ENCODE measurements at places on chromosomes 11 and 22. TPM values are rescaled to one million over a fixed set of nuclear protein-coding genes. Genes with fewer than 3 reads are reported as not detected.

- DNase-seq, result no peak
Observed at GRCh38 chr22:45452565-45453379, 39.3 kb downstream of the RIBC2 start.

GRCh38 chr11:121163658-121164308 lies 62.7 kb downstream of the TECTA start:
- DNase-seq, result peak; percentile 15

GRCh38 chr22:38781033-38781432 lies 12.9 kb downstream of the DNAL4 start:
- DNase-seq, result no peak

- peak; percentile 68 for DNase-seq
Observed at GRCh38 chr22:40400159-40400558, 29.8 kb downstream of the SGSM3 start.

DNA sequence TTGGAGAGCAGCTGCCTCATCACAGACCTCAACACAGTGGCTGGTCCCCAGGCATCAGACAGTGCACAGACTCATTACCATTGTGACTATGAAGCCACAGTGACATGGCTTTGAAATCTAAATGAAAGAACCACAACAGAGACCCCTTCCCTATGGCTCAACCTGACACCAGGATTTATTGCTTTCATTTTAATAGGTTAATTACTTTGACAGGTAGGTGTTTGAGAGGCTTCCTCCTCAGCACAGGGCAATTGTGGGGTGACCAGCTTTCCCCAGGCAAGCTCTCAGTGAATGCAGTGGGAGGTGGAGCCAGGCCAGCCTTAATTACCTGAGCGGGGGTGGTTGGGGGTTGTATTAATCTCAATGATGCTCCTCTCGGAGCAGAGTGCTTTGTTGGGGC lies 102.3 kb downstream of the CHST1 start:
- no peak for DNase-seq

DNA sequence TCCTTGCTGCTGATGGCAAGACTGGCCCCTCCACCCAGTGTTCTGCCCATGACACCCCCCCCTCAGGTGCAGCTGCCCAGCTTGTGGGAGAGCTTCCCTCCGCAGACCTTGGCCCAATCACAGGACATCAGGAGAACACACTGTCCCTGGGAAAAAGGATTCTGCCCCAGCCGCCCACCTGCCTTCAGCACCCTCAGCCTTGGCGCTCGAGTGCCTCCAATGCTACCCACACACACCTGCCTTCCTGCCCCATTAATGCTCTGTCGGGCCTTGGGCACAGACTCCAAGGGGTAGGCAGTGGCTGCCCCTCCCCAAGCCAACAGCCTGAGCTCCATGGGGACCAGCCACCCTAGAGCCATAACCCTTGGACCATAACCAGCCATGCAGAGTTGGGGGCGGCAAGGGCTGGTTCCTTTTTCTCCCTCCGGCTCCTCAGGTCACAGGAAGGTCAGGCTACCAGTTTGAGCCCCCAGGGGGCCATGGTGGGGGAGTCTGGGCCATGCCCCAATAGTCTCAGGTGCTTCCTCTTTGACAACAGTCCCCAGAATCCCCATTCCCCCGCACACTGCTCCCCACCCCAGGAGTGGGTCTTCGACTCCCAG lies 1.3 kb upstream of the ZNF70 start:
- no peak for DNase-seq

The SYNGR1 gene
- total RNA-seq, result 0.89 TPM

The RAC2 gene
- total RNA-seq, result 692 TPM

The KIRREL3 gene
- total RNA-seq, result not detected

The SCGB1D2 gene
- not detected for total RNA-seq

The MS4A7 gene
- total RNA-seq, result not detected

The SCUBE1 gene
- total RNA-seq, result not detected

Measured in activated CD4-positive, alpha-beta T cell treated with anti-CD3 and anti-CD28 coated beads for 36 hours (primary cell).